CD4-positive, alpha-beta T cell (primary cell): ENCODE measurements at places on chromosomes 4 and X.

- no peak for DNase-seq
These were observed 84.2 kb downstream of the DCHS2 start for GRCh38 chr4:154407443-154407842.

GRCh38 chr4:47615385-47615784 is 130.3 kb downstream of the ATP10D start:
- DNase-seq = no peak

- DNase-seq = no peak
These were observed 1001.2 kb downstream of the STIM2 start for GRCh38 chr4:27861802-27862201.

GRCh38 chr4:19776021-19776459 is 475.7 kb upstream of the SLIT2 start:
- DNase-seq = no peak

GRCh38 chr4:107148904-107149303 is 112.8 kb upstream of the DKK2 start:
- no peak for DNase-seq

GRCh38 chr4:114217150-114217817 is 237.8 kb upstream of the ARSJ start:
- DNase-seq = no peak

DNA sequence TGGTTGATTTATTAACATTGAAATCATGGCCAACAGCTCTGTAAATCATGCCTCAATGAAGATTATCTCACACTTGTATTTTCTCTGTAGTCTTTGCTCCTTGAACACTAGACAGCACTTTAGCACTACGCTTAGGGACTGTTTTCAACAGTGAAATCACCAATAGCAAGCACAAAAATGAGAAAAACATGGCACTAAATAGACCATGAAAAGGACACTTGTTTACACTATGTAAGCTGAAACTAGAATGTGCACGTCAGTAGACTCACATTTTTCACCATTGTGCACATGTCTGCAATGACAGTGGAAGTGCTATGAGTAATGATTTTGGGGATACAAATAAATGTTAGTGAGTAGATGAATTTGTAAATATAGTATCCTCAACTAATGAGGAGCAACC is 3.1 kb downstream of the BMP2K start:
- DNase-seq = no peak

GRCh38 chrX:121260596-121261240 is 213.3 kb downstream of the GLUD2 start:
- DNase-seq = no peak

DNA sequence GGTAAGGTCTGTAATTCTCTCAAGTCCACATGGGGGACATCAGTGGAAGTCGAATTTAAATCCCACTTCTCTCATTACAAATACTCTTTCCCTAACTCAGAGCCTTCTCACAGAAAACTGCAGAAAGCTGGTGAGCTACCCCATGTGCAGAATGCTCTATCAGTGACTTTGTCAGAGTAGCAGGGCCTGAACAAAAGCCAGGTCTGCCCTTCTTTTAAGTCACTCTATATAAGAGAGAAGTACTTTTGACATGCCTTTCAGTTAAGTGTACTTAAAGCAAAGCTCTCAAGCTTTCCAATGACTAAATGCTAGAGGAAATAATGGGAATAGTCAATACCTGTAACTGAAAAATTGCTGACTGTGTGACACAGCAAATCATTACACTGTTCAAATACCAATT is 323.1 kb downstream of the KCNIP4 start:
- no peak for DNase-seq

- no peak for DNase-seq
These were observed 68.9 kb downstream of the WNK3 start for GRCh38 chrX:54288968-54289367.
